Type B pancreatic cell (in vitro differentiated cells): ENCODE measurements at places on chromosomes 16 and 17.

- no peaks in the 10 kb centered on the region for H3K27me3 ChIP-seq
- no peak for DNase-seq
- peak overlapping the region; percentile 59 for H3K27ac ChIP-seq
- no peak overlapping the region for H3K4me3 ChIP-seq
- no peaks in the 10 kb centered on the region for H3K36me3 ChIP-seq
Measured at GRCh38 chr16:84198401-84198800, 7.4 kb downstream of the ADAD2 start.

- H3K4me3 ChIP-seq = no peak overlapping the region
- H3K4me1 ChIP-seq = peaks cover 9% of the 10 kb centered on the region
- no peak overlapping the region for H3K27ac ChIP-seq
- DNase-seq = no peak
- peaks cover 25% of the 10 kb centered on the region for H3K36me3 ChIP-seq
- no peaks in the 10 kb centered on the region for H3K27me3 ChIP-seq
Measured at GRCh38 chr17:1060991-1061390, 64.1 kb downstream of the TIMM22 start.

- H3K27ac ChIP-seq = no peak overlapping the region
- H3K4me3 ChIP-seq = no peak overlapping the region
- H3K4me1 ChIP-seq = no peaks in the 10 kb centered on the region
- no peak for DNase-seq
- no peaks in the 10 kb centered on the region for H3K36me3 ChIP-seq
Measured at GRCh38 chr17:8944083-8944482, 21.4 kb downstream of the PIK3R5 start.

- H3K36me3 ChIP-seq = no peaks in the 10 kb centered on the region
- H3K4me3 ChIP-seq = no peak overlapping the region
- H3K27ac ChIP-seq = no peak overlapping the region
- peaks cover 26% of the 10 kb centered on the region for H3K27me3 ChIP-seq
Measured at GRCh38 chr17:51947160-51947735, 211.3 kb downstream of the CA10 start.

DNA sequence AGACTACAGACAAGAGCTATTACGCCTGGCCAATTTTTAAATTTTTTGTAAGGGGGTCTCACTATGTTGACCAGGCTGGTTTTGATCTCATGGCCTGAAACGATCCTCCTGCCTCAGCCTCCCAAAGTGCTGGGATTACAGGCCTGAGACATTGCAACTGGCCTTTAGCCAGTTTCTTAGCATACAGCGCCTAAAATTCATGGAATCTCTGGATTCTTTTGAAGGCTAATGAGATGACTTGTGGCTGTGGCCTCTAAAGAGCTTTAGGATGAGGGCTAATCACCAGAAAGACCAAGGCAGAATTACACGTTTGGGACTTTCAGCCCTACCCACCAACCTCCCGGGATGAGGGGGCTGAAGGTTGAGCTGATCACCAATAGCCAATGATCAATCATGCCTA is 34.6 kb downstream of the AKAP10 start:
- peaks cover 31% of the 10 kb centered on the region for H3K36me3 ChIP-seq
- no peak overlapping the region for H3K4me3 ChIP-seq
- H3K27me3 ChIP-seq = no peaks in the 10 kb centered on the region
- no peak overlapping the region for H3K27ac ChIP-seq
- peaks cover 1% of the 10 kb centered on the region for H3K4me1 ChIP-seq
- DNase-seq = no peak

DNA sequence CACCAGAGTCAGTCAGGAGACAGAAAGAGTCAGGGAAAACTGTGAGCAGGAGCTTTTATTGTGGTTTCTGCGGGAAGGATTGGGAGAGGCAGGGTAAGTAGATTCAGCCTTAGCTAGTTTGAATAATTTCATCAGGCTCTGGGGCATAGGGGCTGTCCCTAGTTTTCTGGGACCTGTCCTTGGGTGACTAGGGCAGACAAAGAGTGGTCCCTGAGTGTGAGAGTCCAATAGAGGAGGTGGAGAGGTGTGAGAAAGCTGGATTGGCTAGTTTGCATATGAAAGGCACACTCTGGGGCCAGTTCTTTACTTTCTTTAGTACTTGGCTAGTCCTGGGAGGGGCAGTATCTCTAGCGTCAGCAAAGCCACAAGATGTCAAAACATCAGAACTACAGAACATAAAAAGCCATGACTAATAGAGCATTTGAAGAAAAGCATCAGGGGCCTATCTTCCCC is 255.6 kb downstream of the HS3ST3A1 start:
- no peaks in the 10 kb centered on the region for H3K27me3 ChIP-seq
- H3K36me3 ChIP-seq = peaks cover 4% of the 10 kb centered on the region
- no peak overlapping the region for H3K4me3 ChIP-seq

- no peak overlapping the region for H3K4me3 ChIP-seq
- no peaks in the 10 kb centered on the region for H3K27me3 ChIP-seq
- peaks cover 5% of the 10 kb centered on the region for H3K4me1 ChIP-seq
- DNase-seq = no peak
- H3K27ac ChIP-seq = no peak overlapping the region
Measured at GRCh38 chr17:82242977-82243647, 14.3 kb downstream of the SLC16A3 start.

GRCh38 chr16:86874141-86874540 is 295.8 kb downstream of the FOXL1 start:
- peaks cover 47% of the 10 kb centered on the region for H3K27me3 ChIP-seq
- no peak overlapping the region for H3K4me3 ChIP-seq
- no peak overlapping the region for H3K27ac ChIP-seq
- DNase-seq = no peak
- H3K36me3 ChIP-seq = peaks cover 4% of the 10 kb centered on the region

DNA sequence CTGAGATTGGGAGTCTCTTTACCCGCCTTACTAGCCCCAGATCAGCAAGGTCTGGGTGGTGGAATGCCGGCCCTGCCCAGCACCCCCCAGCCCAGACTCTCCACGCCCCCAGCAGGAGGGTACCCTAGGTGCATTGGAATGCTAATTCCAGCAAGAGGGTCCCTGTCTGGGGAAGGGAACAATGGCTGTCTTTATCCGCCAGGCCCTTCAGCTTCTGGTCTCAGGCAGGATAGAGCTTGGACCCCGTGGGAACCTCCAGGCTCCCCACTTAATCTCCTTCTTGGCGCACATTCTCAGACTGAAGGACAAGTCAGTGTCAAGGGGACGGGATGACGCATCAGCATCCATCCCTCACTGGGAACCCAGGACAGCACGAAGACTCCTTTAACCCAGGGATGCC is 85.1 kb downstream of the LITAF start:
- no peak overlapping the region for H3K27ac ChIP-seq
- H3K4me3 ChIP-seq = no peak overlapping the region
- H3K27me3 ChIP-seq = no peaks in the 10 kb centered on the region
- H3K36me3 ChIP-seq = no peaks in the 10 kb centered on the region

DNA sequence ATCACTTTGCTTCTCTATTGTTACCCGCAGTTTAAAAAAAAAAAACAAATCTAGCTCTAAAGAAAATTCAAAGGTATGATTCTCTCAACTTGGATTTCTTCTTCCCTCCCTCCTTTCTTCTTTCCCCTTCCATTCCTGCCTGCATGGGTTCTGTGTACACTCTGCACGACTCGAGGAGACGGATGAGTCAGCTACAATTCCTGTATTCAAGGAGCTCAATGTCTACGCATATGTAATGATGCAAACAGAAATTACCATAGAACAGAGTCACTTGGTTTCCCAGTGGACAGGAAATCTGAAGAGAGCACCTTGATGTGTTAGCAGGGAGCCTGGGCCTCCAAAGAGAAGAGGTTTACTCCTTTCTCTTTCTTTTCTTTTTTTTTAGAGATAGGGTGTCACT is 92.3 kb downstream of the VPS53 start:
- H3K27me3 ChIP-seq = no peaks in the 10 kb centered on the region
- DNase-seq = no peak
- H3K27ac ChIP-seq = peak overlapping the region; percentile 34
- peaks cover 28% of the 10 kb centered on the region for H3K36me3 ChIP-seq

DNA sequence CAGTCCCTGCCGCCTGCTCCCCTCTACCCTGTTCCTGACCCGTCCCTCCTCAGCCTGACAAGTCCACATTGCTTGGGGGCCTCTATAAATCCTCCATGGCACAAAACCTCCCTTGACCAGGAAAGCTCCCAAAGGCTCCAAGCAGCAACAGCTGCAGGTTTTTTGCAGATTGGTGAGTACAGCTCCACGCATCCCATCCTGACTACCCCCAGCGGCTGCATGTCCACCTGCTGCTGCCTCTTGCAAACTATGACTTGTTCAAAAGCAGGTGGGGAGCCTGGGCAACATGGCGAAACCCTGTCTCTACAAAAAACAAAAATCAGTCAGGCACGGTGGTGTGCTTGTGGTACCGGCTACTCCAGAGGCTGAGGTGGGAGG is 122.8 kb downstream of the ANKRD11 start:
- H3K27me3 ChIP-seq = no peaks in the 10 kb centered on the region
- no peak overlapping the region for H3K27ac ChIP-seq
- DNase-seq = no peak
- H3K4me3 ChIP-seq = no peak overlapping the region

DNA sequence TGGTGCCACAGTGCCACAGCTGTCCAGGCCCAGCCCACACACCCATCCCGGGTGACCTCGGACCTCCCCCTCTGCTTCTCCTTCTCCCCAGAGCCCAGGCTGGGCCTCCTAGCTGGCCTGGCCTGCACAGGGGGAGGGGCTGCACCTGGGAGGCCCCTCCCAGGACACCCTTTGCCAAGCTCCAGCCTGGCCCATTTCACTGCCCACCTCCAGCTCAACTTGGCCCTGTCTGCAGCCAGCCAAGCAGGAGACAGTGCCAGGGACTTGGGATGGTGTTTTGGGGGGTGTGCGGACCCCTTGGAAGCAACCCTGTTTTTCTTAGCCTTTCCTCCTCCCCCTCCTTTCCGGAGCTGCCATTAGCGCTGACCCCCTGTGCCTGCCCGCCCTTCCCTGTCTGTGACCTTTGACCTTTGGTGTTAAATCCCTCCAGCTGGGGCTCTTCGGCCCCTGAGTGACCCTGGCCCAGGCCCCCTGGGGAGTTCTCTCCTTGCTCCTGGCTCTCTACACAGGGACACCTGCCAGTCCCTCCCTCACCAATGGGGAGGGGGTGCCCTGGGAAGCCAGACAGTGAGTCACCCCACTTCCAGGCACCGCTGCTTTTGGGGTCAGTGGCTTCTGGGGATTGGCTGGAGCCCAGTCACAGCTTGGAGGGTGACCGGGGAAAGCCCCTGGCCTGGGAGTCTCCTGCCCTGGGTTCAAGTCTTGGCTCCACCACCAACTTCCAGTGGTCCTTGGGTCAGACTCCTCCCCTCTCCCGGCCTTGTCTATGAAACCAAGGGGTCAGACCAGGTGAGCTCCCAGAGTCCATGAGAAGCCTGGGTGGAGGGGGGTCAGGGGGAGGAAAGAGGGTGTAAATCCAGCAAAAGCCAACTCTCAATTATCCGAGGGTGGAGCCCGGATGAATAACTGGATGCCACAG is 1.9 kb downstream of the GLIS2 start:
- H3K27ac ChIP-seq = peak overlapping the region; percentile 13
- H3K27me3 ChIP-seq = peaks cover 10% of the 10 kb centered on the region
- H3K4me1 ChIP-seq = peaks cover 11% of the 10 kb centered on the region

DNA sequence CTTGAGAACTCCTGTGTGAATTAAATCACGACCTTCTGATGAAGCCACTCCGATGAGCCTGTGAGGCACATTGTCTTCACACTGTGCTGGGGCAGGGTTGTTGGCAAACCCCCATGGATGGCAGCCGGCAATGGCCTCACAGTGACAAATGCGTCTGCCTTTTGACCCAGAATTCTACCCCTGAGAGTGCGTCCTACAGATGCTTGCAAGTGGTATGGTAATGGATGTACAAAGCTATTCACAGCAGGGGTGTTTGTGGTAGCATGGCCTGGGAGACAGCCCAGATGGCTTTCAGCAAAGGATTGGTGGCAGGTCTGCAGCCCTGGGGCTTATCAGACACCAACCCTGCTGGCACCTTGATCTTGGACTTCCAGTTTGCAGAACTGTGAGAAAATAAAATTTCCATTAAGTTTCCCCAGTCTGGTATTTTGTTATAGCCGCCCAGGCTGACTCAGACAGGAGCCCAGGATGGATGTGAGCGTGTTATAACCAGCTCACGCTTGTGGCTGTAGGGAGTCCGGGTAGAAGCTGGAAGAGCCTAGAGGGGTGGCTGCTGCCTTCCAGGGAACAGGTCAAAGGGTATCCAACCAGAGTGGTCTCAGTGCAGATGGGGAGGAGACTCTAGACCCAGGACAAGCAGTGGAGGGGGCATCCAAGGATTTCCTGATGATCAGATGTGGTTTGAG is 10.1 kb downstream of the AFMID start:
- no peak for DNase-seq
- H3K4me1 ChIP-seq = peaks cover 14% of the 10 kb centered on the region
- H3K36me3 ChIP-seq = peaks cover 21% of the 10 kb centered on the region
- no peak overlapping the region for H3K4me3 ChIP-seq
- no peaks in the 10 kb centered on the region for H3K27me3 ChIP-seq
- peak overlapping the region; percentile 91 for H3K27ac ChIP-seq

- H3K4me1 ChIP-seq = peaks cover 6% of the 10 kb centered on the region
- peaks cover 3% of the 10 kb centered on the region for H3K36me3 ChIP-seq
- no peak for DNase-seq
- no peak overlapping the region for H3K4me3 ChIP-seq
Measured at GRCh38 chr16:75138636-75139035, 9.7 kb upstream of the ZFP1 start.

GRCh38 chr17:74240618-74241205 is 27.3 kb downstream of the TTYH2 start:
- H3K27me3 ChIP-seq = no peaks in the 10 kb centered on the region
- DNase-seq = no peak
- H3K4me3 ChIP-seq = no peak overlapping the region
- no peaks in the 10 kb centered on the region for H3K36me3 ChIP-seq

DNA sequence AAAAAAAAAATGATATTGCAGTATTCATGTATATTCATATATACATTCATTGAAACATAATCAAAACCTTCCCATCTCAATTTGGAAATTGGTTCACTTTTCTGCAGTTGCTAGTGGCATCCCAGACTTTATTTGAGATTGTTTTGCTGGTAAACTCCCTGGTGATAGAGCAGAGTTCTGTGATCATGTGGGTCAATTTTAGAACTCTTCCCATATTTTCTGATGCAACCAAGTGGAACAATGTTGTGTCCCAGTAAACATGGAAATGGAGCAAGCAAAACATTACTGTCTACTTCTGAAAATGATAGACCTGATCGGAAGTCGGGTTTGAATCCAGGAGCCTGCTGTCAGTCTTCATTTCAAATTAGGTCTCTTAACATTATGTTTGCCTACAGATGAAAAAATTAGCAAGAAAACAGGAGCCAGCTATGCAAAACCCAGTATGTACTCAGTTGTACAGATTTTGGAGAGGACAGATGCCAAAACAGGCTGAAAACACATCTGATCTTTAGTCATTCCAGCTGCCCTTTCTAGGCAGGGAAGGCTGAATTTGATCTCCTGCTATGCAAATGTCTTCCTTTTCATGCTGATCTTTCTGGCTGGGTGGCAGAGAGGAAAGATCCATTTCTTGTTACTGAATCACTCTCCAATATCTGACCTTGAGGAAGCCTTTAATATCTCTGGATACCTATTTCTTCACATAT is 786.6 kb upstream of the SOX9 start:
- no peaks in the 10 kb centered on the region for H3K4me1 ChIP-seq
- no peak overlapping the region for H3K27ac ChIP-seq
- H3K27me3 ChIP-seq = peaks cover 10% of the 10 kb centered on the region
- DNase-seq = no peak
- no peaks in the 10 kb centered on the region for H3K36me3 ChIP-seq

GRCh38 chr16:20889625-20890275 is 10.4 kb downstream of the DCUN1D3 start:
- peak overlapping the region; percentile 55 for H3K27ac ChIP-seq
- H3K4me3 ChIP-seq = no peak overlapping the region
- peaks cover 20% of the 10 kb centered on the region for H3K36me3 ChIP-seq
